ENCODE measurements at places on chromosomes 2 and 18. TPM values are rescaled to one million over a fixed set of nuclear protein-coding genes. Genes with fewer than 3 reads are reported as not detected.

DNA sequence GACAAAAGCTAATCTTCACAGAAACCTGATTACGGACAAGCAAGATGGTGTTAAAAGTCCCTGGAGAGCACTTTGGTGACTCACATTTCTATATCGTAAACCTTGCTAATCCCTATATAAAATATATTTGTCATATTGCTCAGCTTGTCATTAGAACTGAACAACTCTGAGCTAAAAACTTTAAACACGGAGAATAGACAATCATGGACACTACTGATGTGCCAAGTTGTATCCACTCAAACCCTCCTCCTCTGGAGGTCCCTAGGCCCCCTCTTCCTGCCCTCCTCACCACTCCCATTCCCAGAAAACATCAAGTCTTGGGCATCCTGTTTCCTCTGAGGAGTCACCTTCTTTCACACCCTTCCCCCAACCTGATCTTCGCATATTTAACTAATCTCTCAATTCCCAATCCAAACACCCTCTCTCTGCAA lies 138.7 kb upstream of the PID1 start:
- H3K36me3 ChIP-seq = no peaks in the 10 kb centered on the region
- no peak for DNase-seq
- no peaks in the 10 kb centered on the region for H3K4me1 ChIP-seq
- no peak overlapping the region for H3K27ac ChIP-seq

DNA sequence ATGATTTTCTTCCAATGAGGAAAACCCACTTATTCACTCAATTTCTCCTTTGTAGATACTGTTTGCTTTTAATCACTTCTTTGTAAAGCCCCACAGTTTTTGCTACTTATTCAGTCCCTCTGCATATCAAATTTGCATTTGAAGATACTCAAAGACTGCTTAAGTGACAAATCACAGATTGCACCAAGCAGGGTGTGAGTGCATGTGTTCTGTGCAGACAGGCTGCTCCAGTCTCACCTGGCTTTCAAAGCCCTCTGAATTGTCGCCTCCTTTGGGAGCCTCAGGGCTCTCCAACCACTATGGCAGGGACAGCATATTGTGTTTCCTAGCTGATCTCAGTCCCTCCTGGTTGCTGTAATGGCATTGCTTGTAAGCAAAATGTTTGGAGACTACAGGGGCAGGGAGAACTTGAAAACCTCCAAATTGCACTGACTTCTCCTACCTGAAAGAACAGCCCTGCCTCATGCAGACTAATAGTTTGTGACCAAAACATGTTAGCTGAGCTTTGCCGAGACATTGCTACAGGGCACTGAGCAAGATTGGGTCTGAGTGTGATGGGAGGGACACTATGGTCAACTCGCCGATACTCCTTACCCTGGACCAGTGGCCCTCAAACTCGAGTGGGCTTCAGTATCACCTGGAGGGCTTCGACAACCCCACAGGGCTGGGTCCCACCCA lies 96.8 kb downstream of the POLE4 start:
- H3K27me3 ChIP-seq = peaks cover 9% of the 10 kb centered on the region
- H3K27ac ChIP-seq = no peak overlapping the region
- no peak for DNase-seq
- H3K4me3 ChIP-seq = no peak overlapping the region
- H3K4me1 ChIP-seq = peaks cover 5% of the 10 kb centered on the region

The RIT2 gene
- not detected for total RNA-seq

The EN1 gene
- total RNA-seq = not detected

All from activated T-helper 2 cell treated with anti-CD3 and anti-CD28 coated beads, Interferon-gamma antibody, Interleukin-2, Interleukin-4, amounts not matched to agents 10 μg/mL and 5 μg/mL and 100 μg/mL, durations not matched to agents 14 hours and 24 hours and 36 hours (primary cell).